ENCODE measurements at places on chromosomes 6 and 20.

- DNase-seq: no peak
Observed at GRCh38 chr6:4603291-4603690, 172.9 kb upstream of the CDYL start.

GRCh38 chr20:35939264-35939663 lies 15.0 kb downstream of the SCAND1 start:
- no peak for DNase-seq

DNA sequence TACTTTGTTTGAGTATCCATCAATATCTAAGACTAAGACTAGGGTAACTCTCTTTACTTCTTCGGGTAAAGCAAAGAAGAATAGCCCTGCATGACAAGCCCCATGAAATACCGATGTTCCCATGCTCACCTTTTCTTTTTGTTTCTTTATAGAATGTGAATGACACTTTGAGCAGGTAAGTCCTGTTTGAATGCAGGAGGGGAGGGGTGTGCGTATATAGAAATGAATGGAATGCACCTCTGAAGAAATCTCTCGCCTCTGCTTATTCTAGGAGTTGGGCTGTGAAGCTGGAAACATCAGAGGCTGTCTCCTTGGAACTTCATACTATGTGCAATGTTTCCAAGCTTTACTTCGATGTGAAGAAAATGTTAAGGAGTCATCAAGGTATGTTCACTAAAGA lies 10.3 kb downstream of the TRIM38 start:
- DNase-seq: no peak

- no peak for DNase-seq
Observed at GRCh38 chr6:166736634-166737033, 109.6 kb upstream of the RPS6KA2 start.

Data from NCI-H1417 (cell line).